GM20000 (cell line): ENCODE measurements at places on chromosomes 4 and X.

GRCh38 chr4:74283614-74284013 lies 24.7 kb upstream of the EPGN start:
- no peak for DNase-seq

GRCh38 chr4:61210186-61210939 lies 10.2 kb downstream of the ADGRL3 start:
- DNase-seq, result no peak

- DNase-seq, result no peak
These were observed 87.1 kb downstream of the SLIT2 start for GRCh38 chr4:20338841-20339240.

DNA sequence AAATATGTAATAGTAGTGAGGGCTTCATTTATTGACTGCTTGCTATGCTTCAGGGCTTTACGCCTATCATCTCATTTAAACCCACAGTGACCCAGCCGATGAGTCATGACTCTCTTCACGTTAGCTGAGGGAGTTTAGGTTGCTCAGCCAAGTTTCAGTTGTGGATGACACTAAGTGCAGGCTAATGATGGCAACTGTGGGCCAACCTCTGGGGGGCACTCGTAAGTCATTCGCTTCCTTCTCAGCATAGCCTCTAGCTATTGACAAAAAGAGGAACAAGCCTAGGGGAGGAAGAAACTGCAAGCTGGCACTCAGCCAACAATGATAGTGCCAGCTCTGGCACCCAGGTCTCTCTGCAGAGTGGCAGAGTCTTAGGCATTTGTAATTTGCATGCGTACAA lies 325.0 kb downstream of the ARHGAP10 start:
- DNase-seq, result peak; percentile 58

DNA sequence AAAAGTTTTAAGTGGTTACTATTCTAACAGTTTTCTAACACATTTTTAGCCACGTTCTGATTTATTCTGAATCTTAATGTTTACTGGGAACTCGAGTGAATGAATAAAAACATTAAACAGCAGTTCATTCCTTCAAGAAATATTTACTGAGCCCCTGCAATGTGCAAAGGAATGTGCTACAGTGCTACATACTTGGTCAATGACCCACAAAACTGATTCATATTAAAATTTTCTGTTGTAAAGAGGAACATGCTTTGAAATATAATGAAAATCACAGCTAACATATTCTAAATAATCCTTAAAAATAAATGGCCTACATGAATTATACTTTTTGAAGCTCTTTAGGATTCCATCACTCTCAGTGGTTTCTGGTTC lies 78.7 kb downstream of the ARAP2 start:
- no peak for DNase-seq

DNA sequence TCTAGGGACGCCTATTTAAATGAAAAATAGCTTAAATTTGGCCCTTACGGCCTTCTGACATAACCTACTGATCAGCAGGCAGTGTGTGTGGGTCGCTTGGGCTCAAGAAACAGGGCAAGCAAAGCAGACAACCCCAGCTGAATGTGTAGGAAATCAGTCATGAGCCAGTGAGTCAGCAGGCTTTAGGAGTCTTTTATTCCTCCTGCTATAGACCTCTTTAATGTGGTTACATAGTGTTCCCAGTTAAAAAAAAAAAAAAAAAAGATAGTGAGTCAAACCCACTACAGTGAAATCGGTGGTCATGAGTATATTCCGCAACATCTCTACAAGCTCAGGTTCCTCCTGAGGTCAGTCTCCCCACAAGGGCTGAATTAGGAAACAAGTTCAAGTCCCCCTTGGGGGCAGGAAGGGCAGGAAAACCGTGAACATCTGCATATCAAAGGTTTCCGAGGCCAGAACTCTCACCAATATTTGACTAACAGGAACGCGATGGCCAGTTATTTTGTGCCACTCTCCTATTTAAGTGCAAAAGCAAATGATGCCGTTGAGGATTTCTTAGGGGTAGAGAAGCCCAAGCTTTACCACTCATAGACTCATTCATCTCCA lies 32.7 kb downstream of the ACSL1 start:
- DNase-seq, result no peak

GRCh38 chrX:106613277-106613676 lies 1.5 kb downstream of the RADX start:
- no peak for DNase-seq

GRCh38 chrX:117989512-117989911 lies 127.1 kb downstream of the KLHL13 start:
- DNase-seq, result no peak

GRCh38 chrX:13397878-13398818 lies 78.3 kb upstream of the ATXN3L start:
- no peak for DNase-seq

DNA sequence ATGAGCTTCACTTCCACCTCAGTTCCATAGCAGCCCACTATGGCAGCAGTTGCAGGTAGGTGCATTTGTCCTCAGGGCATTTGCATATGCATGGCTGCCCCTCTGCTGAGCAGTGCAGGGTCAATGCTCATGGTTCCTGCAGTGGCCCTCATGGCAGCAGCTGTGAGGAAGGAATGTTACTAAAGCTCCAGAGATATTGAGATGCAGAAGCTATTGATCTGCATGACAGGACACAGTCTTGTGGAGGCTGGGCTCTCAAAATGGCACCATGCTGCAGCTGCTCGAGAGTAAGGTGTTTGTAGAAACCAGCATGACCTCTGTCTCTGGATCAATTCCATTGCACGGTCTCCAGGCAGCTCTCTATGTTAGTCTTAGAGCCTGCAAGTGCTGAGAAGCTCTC lies 179.2 kb upstream of the PCDH18 start:
- no peak for DNase-seq

- no peak for DNase-seq
These were observed 13.8 kb upstream of the GPC3 start for GRCh38 chrX:133999031-133999705.

GRCh38 chr4:17155486-17155885 lies 257.0 kb upstream of the LDB2 start:
- DNase-seq, result no peak

- DNase-seq, result no peak
These were observed 41.6 kb downstream of the EVC start for GRCh38 chr4:5752376-5753184.

DNA sequence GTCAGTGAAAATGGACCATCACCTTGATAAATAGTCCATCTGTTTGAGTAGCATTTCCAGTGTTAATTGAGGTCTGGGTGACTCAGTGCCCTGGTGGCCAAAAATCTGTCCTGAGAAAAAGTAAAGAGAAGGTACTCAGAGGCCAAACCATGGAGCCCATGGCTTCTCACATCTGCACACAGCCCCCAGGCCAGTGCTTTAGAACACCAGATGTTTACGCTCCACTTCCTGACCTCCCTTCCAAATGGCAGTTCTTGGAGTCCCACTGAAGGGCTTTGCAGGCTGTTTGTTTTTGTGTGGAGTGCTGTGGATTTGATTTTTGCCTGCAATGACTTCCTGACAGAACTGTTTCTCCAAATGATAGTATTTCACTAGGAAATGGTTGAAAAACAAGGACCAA lies 60.2 kb upstream of the GPC4 start:
- DNase-seq, result no peak

DNA sequence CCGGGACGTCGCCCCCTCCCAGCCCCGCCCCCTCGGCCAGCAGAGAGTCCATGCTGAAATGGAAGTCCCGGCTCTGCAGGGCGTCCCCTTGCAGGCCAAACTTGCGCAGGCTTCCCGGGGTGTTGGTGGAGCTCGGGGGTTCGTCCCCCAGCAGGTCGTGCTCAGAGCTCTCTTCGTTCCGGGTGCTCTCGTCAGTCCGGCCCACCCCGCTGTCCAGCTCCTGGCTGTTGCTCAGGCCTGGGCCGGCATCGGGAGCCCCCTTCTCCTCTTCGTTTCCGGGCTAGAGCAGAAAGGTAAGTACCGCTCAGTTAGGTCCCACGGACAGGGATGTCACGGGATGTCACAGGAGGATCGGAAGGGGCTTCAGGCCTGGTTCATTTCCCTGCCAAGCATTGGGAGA lies 10.2 kb downstream of the SSR4 start:
- no peak for DNase-seq

GRCh38 chrX:72079607-72080006 lies 52.1 kb downstream of the RTL5 start:
- DNase-seq, result no peak

DNA sequence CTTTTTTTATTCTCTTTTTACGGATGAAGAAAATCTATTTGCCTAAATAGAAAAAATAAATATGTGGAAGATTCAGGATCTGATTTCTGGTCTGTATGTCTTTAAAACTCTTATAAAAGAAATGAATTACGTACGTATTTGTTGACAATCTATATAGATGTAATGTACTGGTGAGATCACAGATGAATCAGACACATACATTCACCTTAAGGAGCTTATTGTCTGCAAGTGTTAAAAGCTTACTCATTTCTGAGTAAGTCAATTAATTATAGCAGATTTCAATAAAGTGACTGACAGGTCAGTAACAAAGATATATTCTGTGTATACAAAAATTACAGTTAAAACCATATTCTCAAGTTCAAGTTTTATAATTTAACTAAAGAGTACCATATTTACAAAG lies 66.6 kb upstream of the NAF1 start:
- DNase-seq, result no peak

- no peak for DNase-seq
These were observed 14.7 kb downstream of the RAPGEF2 start for GRCh38 chr4:159117564-159117963.

DNA sequence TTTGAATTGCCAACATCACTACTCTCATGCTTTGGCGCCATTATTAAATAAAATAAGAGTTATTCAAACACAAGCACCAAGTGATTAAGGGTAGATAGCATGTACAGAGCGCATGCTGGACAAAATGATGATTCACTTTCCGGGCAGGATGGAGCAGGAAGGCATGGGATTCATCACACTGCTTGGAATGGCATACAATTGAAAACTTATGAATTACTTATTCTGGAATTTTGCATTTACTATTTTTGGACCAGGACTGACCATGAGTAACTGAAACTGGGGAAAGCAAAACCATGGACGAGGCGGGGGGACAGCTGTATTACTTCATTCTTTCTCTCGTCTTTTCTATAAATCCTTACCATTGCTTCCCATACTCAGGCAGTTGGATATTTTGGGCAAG lies 28.5 kb upstream of the FGF5 start:
- no peak for DNase-seq

DNA sequence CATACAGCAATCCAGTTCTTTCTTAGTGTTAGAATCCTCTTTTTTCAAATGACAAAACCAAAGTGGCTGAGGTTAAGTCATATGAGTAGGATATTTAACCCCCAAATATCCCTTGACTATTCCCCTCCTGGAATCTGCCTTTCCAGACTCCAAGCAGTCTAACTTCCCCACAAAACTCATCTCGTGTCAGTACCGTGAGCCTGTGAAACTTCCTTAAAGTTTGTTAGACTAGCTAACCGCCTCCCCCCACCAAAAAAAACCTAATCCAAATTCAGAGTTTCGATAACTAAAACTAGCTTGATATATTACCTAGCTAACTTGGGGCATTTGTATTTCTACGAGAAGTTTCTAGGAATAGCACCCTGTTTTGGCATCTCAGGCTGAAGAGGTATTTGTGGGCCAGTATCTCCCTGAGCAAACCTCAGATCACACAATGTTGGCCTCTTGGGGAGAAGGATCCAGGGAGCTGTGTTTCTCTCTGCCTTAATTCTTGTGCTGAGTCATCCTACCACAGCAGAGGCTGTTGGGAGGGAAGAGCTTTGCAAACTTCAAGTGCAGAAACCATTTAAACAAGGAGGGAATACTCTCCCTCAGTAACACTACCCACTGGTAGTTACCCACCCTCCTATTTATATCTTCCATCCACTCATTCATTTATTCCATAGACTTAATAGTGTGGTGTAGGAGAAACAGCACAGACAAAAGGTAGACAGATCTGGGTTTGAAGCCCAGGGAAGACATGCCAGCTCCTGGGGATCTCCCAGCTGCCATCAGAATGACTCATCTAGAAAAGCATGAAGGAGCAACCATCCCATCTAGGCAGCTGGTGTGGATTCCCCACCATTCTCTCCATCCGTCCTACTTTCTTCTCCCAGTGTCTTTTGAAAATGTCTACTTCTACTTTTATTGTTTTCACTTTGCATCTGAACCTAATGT lies 39.3 kb upstream of the TXK start:
- DNase-seq, result no peak
